ENCODE measurements at places on chromosomes 13 and 19.

GRCh38 chr13:106038752-106039151 lies 496.7 kb downstream of the EFNB2 start:
- no peak for DNase-seq

DNA sequence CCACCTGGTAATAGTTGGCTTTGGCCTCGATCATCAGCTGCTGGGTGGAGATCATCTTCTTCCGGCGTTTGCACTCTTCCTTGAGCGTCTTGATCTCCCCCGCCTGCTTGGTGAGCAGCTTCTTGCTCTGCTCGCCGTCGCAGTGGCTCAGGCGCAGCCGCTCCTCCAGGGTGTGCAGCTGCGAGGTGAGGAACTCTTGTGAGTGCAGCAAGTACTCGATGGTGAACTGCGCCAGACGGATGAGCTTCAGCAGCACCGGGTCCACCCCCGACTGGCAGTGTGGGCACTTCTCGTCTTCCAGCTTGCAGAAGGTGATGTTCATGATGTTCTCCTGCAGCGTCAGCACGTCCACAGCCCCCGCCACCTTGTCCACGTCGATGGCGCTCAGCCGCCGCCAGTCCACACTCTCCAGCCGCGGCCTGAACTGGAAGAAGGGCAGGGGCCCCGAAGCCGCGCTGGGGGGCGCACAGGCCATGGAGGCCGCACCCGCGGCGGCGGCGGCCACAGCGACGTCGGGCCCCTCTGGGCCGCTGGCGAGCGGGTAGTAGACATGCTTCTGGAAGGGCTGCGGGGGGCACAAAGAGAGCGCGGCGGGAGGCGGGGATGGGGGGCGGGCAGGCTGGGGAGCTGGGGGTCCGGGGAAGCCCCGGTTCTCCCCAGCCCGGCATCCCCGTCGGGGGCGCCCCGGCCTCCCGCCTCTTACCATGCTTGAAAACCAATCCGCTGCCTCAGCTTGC lies 3.0 kb downstream of the DZIP1 start:
- DNase-seq, result no peak

GRCh38 chr13:35159041-35159440 lies 217.0 kb downstream of the NBEA start:
- no peak for DNase-seq

DNA sequence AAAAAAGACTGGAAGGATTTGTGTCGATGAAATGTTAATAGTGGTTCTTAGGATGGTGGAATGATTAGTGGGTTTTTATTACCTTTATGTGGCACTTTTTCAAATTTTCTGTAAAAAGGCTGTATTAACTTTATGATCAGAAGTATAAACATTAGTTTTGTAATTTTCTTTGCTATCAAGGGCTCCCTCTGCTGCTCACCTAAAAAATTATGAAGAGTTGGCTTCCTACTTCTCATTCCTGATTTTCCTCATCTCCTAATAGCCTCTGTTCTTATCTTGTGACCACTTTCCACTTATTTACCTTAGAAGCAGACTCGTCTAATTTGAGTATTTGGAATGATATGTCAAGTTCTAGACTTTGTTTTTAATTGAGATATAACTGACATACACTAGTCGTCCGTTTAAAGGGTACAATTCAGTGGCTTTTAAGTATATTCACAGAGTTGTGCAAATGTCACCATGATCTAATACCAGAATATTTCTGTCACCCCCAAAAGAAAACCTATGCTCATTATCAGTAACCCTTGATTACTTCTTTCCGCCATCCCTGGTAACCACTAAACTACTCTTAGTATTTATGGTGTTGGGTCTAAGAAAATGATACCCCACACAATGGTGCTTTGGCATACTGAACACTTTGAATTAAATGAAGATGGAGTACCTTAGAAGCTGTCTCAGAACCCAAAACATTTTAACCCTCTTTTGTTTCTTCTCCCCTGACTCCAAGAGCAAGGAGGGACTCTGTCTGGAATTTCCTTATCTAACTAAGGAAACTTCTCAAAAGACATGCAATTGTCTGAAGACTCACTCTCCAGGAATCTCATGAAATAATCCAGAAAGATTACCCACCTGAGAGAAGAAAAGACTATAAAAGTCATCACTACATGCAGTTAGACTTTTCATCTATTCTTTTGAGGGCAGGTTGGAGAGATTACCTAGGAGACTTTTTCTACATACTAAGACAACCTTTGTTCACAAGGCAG lies 311.3 kb downstream of the DLEU7 start:
- DNase-seq, result no peak

GRCh38 chr13:26584713-26585112 lies 27.2 kb downstream of the WASF3 start:
- no peak for DNase-seq

GRCh38 chr19:23439623-23440022 lies 44.4 kb upstream of the ZNF91 start:
- no peak for DNase-seq

DNA sequence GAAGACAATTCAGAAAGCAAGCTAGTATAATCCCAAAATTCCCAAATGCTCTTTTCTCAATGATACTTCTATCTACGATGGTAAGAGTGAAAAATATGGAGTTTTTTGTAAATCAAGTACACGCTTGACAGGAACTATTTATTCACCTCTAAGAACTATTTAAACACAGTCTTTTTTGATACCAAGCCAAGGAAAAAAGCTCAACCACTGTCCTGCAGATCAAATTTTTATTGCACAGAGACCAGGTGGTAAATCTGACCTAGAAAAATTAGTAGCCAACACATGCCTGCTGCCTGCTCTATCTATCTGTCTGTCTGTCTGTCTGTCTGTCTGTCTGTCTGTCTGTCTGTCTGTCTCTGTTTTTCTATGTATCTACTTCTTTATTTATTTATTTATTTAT lies 292.2 kb downstream of the MZT1 start:
- no peak for DNase-seq

DNA sequence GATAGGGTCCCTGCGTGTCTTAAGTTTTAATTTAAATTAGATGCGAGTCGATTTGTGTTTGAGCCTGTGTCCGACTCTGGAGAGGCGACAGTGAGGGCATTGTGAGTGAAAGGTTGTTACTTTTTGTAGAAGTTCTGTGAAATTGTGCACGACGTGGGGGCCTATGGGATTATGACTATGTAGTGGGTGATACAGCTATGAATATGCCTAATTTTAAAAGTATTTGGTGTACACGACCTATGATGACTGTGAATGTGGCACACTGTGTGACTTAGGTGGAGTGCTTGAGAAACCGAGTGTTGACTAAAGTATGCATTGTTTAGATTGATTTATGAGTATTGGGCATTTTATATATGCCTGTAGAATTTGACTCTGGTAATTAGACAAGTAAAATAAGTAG lies 646 bp downstream of the ZNF567 start:
- no peak for DNase-seq

DNA sequence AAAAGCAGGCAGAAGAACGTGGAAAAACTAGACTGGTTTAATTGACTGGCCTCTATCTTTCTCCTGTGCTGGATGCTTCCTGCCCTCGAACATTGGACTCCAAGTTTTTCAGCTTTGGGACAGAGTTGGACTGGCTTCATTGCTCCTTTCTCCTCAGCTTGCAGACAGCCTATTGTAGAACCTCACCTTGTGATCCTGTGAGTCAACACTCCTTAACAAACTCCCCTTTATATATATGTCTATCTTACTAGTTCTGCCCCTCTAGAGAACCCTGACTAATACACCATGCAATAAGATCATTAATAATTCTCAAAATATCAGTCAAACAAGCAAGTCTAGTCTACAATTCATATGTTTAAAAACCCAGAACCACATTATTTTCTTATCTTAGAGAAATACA lies 662.4 kb downstream of the TBC1D4 start:
- no peak for DNase-seq

- no peak for DNase-seq
These were observed 30.7 kb upstream of the VSTM2B start for GRCh38 chr19:29495091-29495490.

GRCh38 chr19:11324079-11324661 lies 15.3 kb downstream of the RAB3D start:
- no peak for DNase-seq

DNA sequence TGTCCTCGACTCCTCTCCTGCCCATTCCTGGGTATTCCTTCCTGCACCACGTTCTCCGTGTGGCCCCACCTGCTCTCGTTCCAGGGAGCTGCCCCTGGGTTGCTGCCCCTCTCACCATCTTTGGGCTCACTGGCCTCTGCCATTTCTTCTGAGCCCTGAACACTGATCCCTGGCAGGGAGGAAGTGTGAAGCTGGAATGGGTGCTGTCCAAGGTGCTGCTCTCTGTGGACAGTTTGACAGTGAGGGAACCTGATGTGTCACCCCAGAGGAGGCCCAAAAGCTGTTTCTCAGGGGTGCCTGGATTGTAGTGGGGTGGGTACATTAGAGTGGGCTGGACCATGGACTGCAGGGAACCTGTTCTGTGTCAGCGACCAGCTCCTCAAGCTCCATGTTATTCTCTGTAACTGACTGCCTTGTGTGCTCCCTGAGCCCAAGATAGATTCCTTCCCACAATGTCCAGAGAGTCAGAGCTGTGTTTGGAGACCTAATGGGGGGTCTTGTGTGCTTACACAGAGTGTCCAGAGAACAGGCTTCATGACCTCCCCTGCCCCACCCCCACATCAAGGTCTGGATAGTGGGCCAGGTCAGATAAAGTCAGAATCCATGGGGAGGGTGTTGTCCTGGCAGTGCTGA lies 7.2 kb upstream of the CEACAM8 start:
- no peak for DNase-seq

GRCh38 chr19:3465552-3465951 lies 14.8 kb downstream of the SMIM24 start:
- no peak for DNase-seq

- no peak for DNase-seq
These were observed 16.2 kb upstream of the DOCK9 start for GRCh38 chr13:98994080-98994479.

DNA sequence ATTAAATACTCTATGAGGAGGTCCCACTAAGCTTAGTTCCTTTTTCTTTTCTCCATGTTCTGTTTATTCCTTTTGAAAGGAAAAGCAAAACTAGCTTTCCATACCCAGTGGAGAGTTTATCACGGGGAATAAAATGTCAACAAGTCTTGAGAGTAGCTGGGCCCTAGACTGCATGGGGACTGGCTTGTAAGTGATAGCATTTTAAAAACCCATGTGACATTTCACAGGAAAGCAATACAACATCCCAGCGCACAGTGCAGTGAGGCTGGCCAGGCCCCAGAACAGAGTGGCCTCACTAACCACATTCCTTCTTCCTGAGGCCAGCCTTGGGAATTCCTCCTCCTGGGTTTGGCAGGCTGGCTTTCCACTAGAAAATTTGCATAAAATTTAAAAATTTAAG lies 149.8 kb downstream of the DLEU7 start:
- DNase-seq, result no peak

GRCh38 chr13:113322890-113323651 lies 26.0 kb downstream of the LAMP1 start:
- no peak for DNase-seq

DNA sequence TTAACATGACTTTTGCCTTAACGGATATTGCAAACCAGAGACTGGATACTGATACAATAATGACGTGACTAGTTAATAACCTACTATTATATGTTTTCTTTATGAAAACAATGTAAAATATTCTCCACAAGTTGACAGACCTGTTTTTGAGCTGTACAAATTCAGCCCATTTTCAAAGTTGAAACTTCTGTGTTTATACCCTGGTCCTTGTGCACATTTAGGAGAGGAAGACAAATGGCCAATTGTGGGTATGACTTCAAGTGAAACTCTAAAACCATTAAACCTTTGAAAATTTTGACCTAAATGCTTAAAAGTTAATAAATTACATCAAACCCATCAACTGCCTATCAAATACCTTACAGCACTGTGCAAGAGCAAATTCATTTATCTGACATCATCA lies 8.9 kb downstream of the SPRY2 start:
- DNase-seq, result no peak

GRCh38 chr13:97726664-97727280 lies 226.7 kb upstream of the IPO5 start:
- no peak for DNase-seq

GRCh38 chr19:43820098-43820883 lies 6.8 kb upstream of the ZNF283 start:
- no peak for DNase-seq

- no peak for DNase-seq
These were observed 105.5 kb downstream of the MBNL2 start for GRCh38 chr13:97327506-97328221.

- DNase-seq, result no peak
These were observed 41.0 kb downstream of the VWA8 start for GRCh38 chr13:41919741-41920487.

GRCh38 chr13:65470781-65471180 lies 1759.4 kb downstream of the PCDH9 start:
- no peak for DNase-seq

GRCh38 chr13:24605923-24606372 lies 74.3 kb upstream of the ATP12A start:
- DNase-seq, result no peak

Data from stimulated activated CD4-positive, alpha-beta T cell treated with anti-CD3 and anti-CD28 coated beads, Interleukin-1b, Interleukin-23, amount 100 ng/mL, for 4 hours (primary cell).